Activated naive CD8-positive, alpha-beta T cell treated with anti-CD3 and anti-CD28 coated beads, Interleukin-2, amount 10 ng/mL, durations not matched to agents 7 days and 5 days (primary cell): ENCODE measurements at places on chromosomes 6 and 20. TPM values are rescaled to one million over a fixed set of nuclear protein-coding genes. Genes with fewer than 3 reads are reported as not detected.

Gene WFDC5
- total RNA-seq = not detected

Gene FAM184A
- total RNA-seq = 3.0 TPM

Gene ANKRD6
- 18.9 TPM for total RNA-seq

Gene SKIC2
- 112 TPM for total RNA-seq

Gene GNMT
- total RNA-seq = 1.2 TPM

Gene HSPA12B
- total RNA-seq = not detected

Gene SLC18B1
- total RNA-seq = 8.8 TPM

Gene AIF1
- 117 TPM for total RNA-seq

Gene ELOVL2
- not detected for total RNA-seq

Gene POU5F1
- 0.22 TPM for total RNA-seq

Gene ARHGAP18
- total RNA-seq = 12.7 TPM

Gene TMC2
- total RNA-seq = not detected

Gene CCN2
- not detected for total RNA-seq

GRCh38 chr6:117167520-117168271 lies 97.7 kb upstream of the VGLL2 start:
- no peak overlapping the region for H3K4me3 ChIP-seq
- no peaks in the 10 kb centered on the region for H3K4me1 ChIP-seq
- no peaks in the 10 kb centered on the region for H3K27me3 ChIP-seq
- no peaks in the 10 kb centered on the region for H3K36me3 ChIP-seq
- DNase-seq = no peak
- no peak overlapping the region for H3K27ac ChIP-seq

GRCh38 chr6:52590152-52590891 lies 13.5 kb upstream of the TRAM2 start:
- H3K36me3 ChIP-seq = no peaks in the 10 kb centered on the region
- H3K4me1 ChIP-seq = peaks cover 5% of the 10 kb centered on the region
- H3K27me3 ChIP-seq = peaks cover 19% of the 10 kb centered on the region
- H3K4me3 ChIP-seq = no peak overlapping the region
- H3K27ac ChIP-seq = no peak overlapping the region
- DNase-seq = no peak

DNA sequence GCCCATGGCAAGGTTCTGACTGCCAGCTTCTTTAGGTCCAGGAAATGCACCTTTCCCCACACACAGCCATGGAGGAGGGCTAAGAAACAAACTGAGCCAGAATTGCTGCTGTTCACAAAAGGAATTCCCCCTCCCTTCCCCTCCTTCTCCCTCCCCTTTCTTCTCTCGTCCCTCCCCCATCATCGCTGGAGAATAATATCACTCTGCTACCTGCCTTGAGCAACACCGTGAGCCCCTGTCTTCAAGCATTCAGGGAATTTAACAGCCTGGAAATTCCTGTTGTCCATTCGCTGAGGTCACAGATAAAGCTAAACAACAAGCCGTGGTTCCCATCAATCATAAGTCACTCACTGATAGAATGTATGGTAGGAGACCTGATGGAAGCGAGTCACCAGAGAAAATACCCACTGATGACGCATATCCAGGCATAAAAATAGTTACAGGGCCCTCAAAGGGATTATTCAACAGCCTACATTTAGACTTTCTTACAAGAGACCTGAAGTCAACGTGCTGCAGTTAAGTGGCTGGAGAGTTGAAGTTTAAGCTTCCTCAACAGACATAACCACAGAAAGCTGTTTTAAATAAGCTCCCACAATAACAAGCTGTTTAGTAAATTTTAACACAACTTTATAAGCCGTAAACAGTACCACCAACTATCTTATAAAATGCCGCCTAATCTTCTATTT lies 59.7 kb downstream of the HIVEP2 start:
- peaks cover 65% of the 10 kb centered on the region for H3K4me1 ChIP-seq
- peak overlapping the region; percentile 94 for H3K4me3 ChIP-seq

DNA sequence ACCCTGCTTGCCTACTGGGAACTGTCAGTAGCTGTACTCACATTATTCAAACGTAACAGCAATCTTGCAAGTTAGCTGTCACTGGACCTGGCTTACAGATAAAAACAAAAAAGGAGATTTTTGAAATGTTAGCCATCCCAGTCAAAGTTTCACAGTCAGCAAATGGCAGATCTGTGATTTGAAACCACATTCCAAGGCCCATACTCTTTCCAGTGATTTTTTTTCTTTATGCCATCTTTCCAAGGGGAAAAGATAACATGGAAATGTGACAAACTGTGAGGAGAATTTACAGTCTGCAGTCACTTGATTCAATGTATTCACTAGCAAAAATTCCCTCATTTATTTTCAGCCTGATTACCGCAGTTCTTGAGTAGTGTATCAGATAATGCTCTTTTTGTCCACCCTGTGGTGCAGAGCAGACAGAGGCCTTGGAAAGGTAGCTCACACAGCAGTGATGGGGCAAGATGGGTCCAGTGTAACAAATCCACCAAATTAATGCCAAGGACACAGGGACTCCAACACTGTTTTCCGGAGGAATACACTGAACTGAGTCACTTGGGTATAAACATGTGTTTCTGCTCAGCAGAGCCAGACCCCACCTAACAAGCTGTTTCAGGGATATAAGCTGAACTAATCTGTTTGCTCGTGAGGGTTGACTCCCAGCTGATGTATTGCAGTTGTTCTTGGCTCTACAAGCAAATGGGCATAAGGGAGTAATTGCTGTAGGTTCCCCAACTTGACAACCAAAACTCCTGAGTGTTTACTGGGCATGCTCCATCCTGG lies 49.9 kb upstream of the ADGRF1 start:
- no peak for DNase-seq
- no peak overlapping the region for H3K4me3 ChIP-seq
- H3K27me3 ChIP-seq = peaks cover 9% of the 10 kb centered on the region

- H3K4me3 ChIP-seq = no peak overlapping the region
- no peak overlapping the region for H3K27ac ChIP-seq
- no peak for DNase-seq
Observed at GRCh38 chr20:9741996-9742395, 96.9 kb downstream of the PAK5 start.

DNA sequence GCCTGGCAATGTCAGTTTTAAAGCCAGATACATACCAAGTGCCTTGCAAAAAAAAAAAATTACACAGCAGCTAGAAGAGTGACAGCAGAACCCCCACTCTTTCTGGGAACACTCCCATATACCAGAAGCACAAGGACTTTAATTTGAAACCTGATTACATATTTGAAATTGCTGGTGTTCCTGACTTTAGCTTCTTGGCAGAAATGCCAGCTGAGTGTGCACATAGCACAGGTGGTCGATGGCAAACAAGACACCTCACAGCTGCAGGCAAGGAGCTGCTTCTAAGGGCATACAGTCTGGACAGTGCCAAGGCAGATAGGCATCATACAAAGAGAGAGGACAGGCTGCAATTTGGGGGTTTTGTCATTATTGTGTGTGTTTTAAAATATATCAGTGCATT lies 150.7 kb upstream of the SGK1 start:
- H3K4me3 ChIP-seq = no peak overlapping the region
- no peak overlapping the region for H3K27ac ChIP-seq
- no peaks in the 10 kb centered on the region for H3K4me1 ChIP-seq
- H3K36me3 ChIP-seq = no peaks in the 10 kb centered on the region
- no peak for DNase-seq

DNA sequence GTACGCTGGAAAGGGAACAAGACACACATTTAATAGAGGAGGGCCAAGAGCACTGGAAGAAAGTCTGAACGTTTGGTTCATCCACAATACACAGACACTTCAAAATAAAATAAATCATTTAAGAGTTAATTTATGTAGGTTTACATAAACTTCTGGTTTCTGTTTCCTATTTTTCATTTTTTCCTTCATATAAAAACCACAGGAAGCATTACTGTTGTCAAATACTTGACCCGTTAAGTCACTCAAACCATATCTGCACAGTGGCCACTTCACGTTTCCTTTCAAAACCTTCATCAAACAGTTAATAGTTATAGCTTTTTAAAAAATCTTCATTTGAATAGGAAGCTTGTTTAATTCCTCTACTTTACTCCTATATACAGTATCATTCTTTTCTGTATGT lies 257.6 kb upstream of the THEMIS start:
- H3K4me3 ChIP-seq = no peak overlapping the region
- peaks cover 2% of the 10 kb centered on the region for H3K27me3 ChIP-seq
- no peak overlapping the region for H3K27ac ChIP-seq

DNA sequence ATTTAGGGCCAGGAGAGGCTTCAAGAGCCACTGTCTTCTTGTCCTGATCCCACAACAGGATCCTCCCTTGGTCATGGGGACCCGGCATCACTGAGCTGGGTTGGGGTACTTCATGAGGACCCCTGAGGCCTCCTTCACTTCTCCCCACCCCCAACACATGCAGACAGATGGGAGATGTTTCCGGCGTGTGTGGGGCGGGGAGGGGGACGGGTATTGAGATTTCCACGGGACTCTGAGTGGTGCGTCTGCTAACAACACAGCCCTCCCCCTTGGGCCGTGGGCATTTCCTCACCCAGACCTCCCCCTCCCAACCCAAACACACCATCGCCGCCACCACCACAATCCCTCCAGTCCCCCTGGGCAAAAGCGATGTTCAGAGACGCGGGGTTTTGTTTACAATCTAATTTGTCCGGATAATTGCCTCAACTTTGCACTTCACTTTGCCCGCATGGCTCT lies 906 bp upstream of the FOXP4 start:
- DNase-seq = no peak
- peaks cover 1% of the 10 kb centered on the region for H3K36me3 ChIP-seq
- H3K27me3 ChIP-seq = peaks cover 68% of the 10 kb centered on the region
- peaks cover 12% of the 10 kb centered on the region for H3K4me1 ChIP-seq
- no peak overlapping the region for H3K27ac ChIP-seq
- peak overlapping the region; percentile 89 for H3K4me3 ChIP-seq

GRCh38 chr6:24858177-24858653 lies 59.5 kb upstream of the ARMH2 start:
- peak overlapping the region; percentile 44 for H3K4me3 ChIP-seq
- peak overlapping the region; percentile 84 for H3K27ac ChIP-seq
- no peaks in the 10 kb centered on the region for H3K27me3 ChIP-seq
- H3K4me1 ChIP-seq = peaks cover 71% of the 10 kb centered on the region

- H3K4me3 ChIP-seq = peak overlapping the region; percentile 53
- peaks cover 41% of the 10 kb centered on the region for H3K4me1 ChIP-seq
- DNase-seq = no peak
- H3K36me3 ChIP-seq = peaks cover 25% of the 10 kb centered on the region
- peak overlapping the region; percentile 93 for H3K27ac ChIP-seq
- H3K27me3 ChIP-seq = peaks cover 3% of the 10 kb centered on the region
Observed at GRCh38 chr6:89596056-89596455, 42.5 kb downstream of the LYRM2 start.

- peak overlapping the region; percentile 56 for H3K4me3 ChIP-seq
- no peaks in the 10 kb centered on the region for H3K27me3 ChIP-seq
- peaks cover 55% of the 10 kb centered on the region for H3K36me3 ChIP-seq
- peaks cover 53% of the 10 kb centered on the region for H3K4me1 ChIP-seq
- no peak for DNase-seq
Observed at GRCh38 chr20:51469578-51470498, 72.7 kb downstream of the NFATC2 start.

DNA sequence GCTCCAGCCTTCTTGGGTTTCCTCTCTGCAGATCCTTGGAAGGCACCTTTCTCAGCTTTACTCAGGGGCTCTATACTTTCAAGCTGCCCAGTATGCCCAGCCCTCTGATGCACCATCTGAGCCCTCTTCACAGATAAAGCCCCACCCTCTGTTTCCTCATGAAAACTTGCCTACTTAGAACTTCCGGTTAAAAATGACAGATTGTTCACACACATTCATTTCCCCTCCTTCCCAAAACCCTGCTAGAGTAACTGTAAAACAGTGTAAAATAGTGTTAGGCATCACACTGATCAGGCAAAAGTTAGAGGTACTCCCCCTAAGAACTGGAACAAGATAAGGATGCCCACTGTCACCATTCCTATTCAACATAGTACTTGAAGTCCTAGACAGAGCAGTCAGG lies 14.0 kb upstream of the GCM1 start:
- no peaks in the 10 kb centered on the region for H3K36me3 ChIP-seq
- no peak overlapping the region for H3K4me3 ChIP-seq
- no peak overlapping the region for H3K27ac ChIP-seq
- no peak for DNase-seq
- H3K4me1 ChIP-seq = peaks cover 7% of the 10 kb centered on the region

- no peaks in the 10 kb centered on the region for H3K4me1 ChIP-seq
- no peak for DNase-seq
- H3K27ac ChIP-seq = no peak overlapping the region
- no peak overlapping the region for H3K4me3 ChIP-seq
- no peaks in the 10 kb centered on the region for H3K36me3 ChIP-seq
- peaks cover 2% of the 10 kb centered on the region for H3K27me3 ChIP-seq
Observed at GRCh38 chr6:21750575-21750974, 157.0 kb downstream of the SOX4 start.

GRCh38 chr6:102717252-102717651 lies 1323.7 kb downstream of the GRIK2 start:
- H3K27me3 ChIP-seq = no peaks in the 10 kb centered on the region
- no peaks in the 10 kb centered on the region for H3K4me1 ChIP-seq
- no peak overlapping the region for H3K27ac ChIP-seq
- H3K4me3 ChIP-seq = no peak overlapping the region
- no peak for DNase-seq

GRCh38 chr6:149212206-149212605 lies 105.3 kb upstream of the TAB2 start:
- H3K4me3 ChIP-seq = peak overlapping the region; percentile 28
- peak overlapping the region; percentile 28 for H3K27ac ChIP-seq
- peaks cover 30% of the 10 kb centered on the region for H3K36me3 ChIP-seq
- no peak for DNase-seq
- peaks cover 29% of the 10 kb centered on the region for H3K4me1 ChIP-seq
- no peaks in the 10 kb centered on the region for H3K27me3 ChIP-seq
